Gastrocnemius medialis (tissue), 4 donors: ENCODE measurements at places on chromosomes 12 and 14. TPM values are rescaled to one million over a fixed set of nuclear protein-coding genes. Genes with fewer than 3 reads are reported as not detected.

The RERG gene
- 6.5 TPM for total RNA-seq

The YBX3 gene
- 6,393 TPM for total RNA-seq

GRCh38 chr12:16218234-16218633 is 59.3 kb downstream of the SLC15A5 start:
- no peak for DNase-seq

- DNase-seq: no peak
Observed at GRCh38 chr12:119207063-119207560, 28.4 kb downstream of the HSPB8 start.

DNA sequence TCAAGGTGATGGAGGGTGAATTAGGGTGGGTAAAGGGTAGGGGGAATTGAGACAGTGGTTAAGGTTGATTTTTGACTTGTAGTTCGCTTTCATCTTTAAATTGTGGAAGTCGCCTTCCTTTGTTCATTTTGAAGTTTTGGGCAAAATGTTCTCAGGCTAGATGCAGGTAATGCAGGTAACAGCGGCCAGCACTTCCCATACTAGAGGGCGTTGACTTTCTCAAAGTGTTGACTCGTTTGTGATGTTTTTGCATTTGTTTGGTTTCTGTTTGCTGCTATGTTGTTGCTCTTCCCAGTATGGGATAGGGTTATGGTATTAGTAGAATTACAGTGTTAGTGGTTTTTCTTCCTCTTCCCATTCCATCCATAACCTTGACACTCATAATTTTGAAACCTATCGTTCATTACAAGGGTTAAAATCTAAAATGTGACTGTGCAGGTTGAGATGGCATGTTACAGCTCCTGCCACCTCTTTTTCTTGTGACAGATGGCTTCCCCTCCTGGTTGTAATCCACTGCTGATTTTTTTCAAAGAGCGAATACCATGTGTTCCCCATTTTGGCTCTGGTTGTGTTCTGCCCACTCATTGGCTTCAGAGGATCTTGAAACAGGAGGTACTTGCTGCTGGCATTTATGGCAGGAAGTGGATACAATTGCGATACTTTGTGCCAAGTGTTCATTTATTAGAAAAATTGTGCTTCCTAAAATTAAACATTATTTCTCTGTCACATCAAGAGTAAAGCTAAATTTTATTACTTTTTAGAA is 57.1 kb downstream of the ERC1 start:
- no peak for DNase-seq

The CLEC12A gene
- 0.98 TPM for total RNA-seq

GRCh38 chr14:92325835-92326234 is 2.9 kb downstream of the SLC24A4 start:
- DNase-seq: no peak

DNA sequence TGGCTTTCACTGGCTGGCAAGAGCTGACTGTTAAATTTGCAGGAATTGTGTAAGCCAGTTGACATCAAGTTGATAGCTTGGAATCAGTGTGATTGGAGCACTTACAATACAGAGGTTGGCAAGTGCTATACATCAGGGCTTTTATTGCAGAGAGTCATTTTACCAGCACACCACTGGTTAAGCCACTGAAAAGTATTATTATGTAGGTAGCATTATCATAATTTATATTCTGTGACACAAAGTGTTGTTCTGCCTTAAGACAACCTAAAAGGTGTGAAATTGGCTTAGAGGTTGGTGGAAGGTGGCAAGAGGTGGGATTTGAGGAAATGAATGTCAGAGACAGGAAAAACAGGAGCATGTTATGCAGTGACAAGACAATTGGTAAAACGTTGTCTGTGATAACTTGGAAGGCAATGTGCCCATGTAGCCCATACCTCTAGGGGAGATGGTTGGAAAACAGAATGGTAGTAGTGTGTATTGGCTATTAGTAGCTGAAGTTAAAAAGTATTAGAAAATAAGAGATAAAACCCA is 172.9 kb upstream of the PRICKLE1 start:
- no peak for DNase-seq

GRCh38 chr12:28177461-28177860 is 12.8 kb upstream of the CCDC91 start:
- DNase-seq: no peak

The KRT73 gene
- total RNA-seq: not detected

The PPM1H gene
- total RNA-seq: 1.6 TPM

The TAS2R50 gene
- 4.9 TPM for total RNA-seq

DNA sequence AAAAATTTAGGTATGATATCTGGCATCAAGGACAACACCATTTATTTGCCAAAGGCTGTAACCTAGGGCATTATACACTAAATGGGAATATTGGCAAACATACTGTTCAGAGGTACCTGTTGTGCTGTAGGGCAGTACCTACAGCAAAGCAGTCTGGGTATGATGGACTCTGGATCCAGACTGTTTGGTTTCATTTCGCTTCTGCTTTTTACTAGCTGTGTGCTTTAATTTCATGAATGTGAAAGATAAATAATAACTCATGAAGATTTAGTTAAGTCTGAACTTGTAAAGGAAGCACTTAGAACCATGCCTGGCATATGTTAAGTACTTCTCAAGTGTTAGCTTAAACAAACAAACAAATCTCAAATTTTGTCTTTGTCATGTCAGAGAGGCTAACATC is 17.7 kb upstream of the SLC38A2 start:
- no peak for DNase-seq

- DNase-seq: no peak
Observed at GRCh38 chr14:65282896-65283253, 129.7 kb upstream of the FUT8 start.

The HOXC4 gene
- total RNA-seq: 0.75 TPM

DNA sequence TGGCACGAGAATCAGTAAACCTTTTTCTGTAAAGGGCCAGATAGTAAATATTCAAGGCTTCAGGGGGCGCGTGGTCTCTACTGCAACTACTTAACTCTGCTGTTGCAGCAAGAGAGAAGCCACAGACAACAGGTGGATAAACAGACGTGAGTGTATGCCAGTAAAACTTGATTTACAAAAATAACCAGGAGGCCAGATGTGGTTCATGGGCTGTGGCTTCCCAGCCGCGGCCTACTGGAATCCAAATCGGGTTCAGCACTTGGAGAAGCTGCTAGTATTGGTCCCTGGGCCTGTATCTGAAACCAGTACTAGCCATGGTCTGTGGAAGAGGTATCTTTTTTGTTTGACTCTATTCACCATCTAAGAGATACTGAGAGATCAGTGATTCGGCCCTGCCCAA is 13.3 kb downstream of the PPP2R5C start:
- no peak for DNase-seq

The SLC24A4 gene
- total RNA-seq: 0.76 TPM
